ENCODE measurements at places on chromosomes 3 and 15. TPM values are rescaled to one million over a fixed set of nuclear protein-coding genes. Genes with fewer than 3 reads are reported as not detected.

Gene TGM4
- not detected for total RNA-seq

Gene PLCH1
- total RNA-seq: 0.16 TPM

Gene C3orf20
- total RNA-seq: not detected

Gene SAMMSON
- 0.08 TPM for total RNA-seq

Gene TTC21A
- 1.7 TPM for total RNA-seq

Gene IRAK2
- total RNA-seq: 2.9 TPM

Gene MYRIP
- total RNA-seq: 0.10 TPM

Gene REC114
- total RNA-seq: not detected

Gene GLT8D1
- total RNA-seq: 84.7 TPM

Gene SLC6A6
- 63.3 TPM for total RNA-seq

Gene ATP13A5
- not detected for total RNA-seq

Gene ALG1L2
- not detected for total RNA-seq

Gene SMARCC1
- total RNA-seq: 47.6 TPM

Gene MOBP
- not detected for total RNA-seq

Gene OSBPL10
- 15.5 TPM for total RNA-seq

Gene HOMER2
- 18.8 TPM for total RNA-seq

Gene CCRL2
- total RNA-seq: 0.78 TPM

Gene MAGEL2
- total RNA-seq: 0.16 TPM

Gene ZNF592
- total RNA-seq: 13.7 TPM

Gene ATP13A3
- 213 TPM for total RNA-seq

Gene ABHD5
- total RNA-seq: 26.9 TPM

Gene ZPLD1
- 0.59 TPM for total RNA-seq

Gene TF
- total RNA-seq: under 0.01 TPM

Gene DZIP1L
- 5.5 TPM for total RNA-seq

Gene MME
- total RNA-seq: 149 TPM

Gene C3orf52
- total RNA-seq: 18.6 TPM

Gene VPS33B
- total RNA-seq: 13.4 TPM

Gene NOX5
- 1.3 TPM for total RNA-seq

Gene ZNF660
- total RNA-seq: 1.8 TPM

Gene CAPN3
- 12.3 TPM for total RNA-seq

Gene ATP6V1A
- 59.6 TPM for total RNA-seq

Gene OR5K1
- total RNA-seq: not detected

Gene CKMT1B
- not detected for total RNA-seq

Gene FANCD2OS
- total RNA-seq: not detected

Gene EAF2
- total RNA-seq: 7.0 TPM

Gene RAD51
- total RNA-seq: 0.94 TPM

Gene GPR15
- total RNA-seq: not detected

Gene ASB14
- 0.05 TPM for total RNA-seq

Gene OR5K2
- not detected for total RNA-seq

Gene CELSR3
- 3.2 TPM for total RNA-seq

Gene ZSCAN2
- 13.3 TPM for total RNA-seq

Gene KNG1
- not detected for total RNA-seq

Gene SLC12A8
- total RNA-seq: 12.2 TPM

Gene RTP3
- not detected for total RNA-seq

Gene LSG1
- total RNA-seq: 32.6 TPM

Gene MRPL3
- 130 TPM for total RNA-seq

Gene ADAMTSL3
- total RNA-seq: 0.05 TPM

Gene KLHL40
- 67.1 TPM for total RNA-seq

Gene DAZL
- not detected for total RNA-seq

Gene FBXW12
- not detected for total RNA-seq

Gene CHRFAM7A
- 0.10 TPM for total RNA-seq

Gene KLHDC8B
- 45.0 TPM for total RNA-seq

Gene SLC28A2
- not detected for total RNA-seq

Gene SLC24A5
- total RNA-seq: not detected

Gene PCSK6
- total RNA-seq: 2.2 TPM

Gene COMMD2
- total RNA-seq: 37.3 TPM

Gene GRK7
- 0.05 TPM for total RNA-seq

All from myocyte (in vitro differentiated cells).